Naive thymus-derived CD4-positive, alpha-beta T cell (primary cell): ENCODE measurements at places on chromosomes 11 and 22.

GRCh38 chr22:44314425-44315067 lies 1.8 kb upstream of the SHISAL1 start:
- no peak for DNase-seq

DNA sequence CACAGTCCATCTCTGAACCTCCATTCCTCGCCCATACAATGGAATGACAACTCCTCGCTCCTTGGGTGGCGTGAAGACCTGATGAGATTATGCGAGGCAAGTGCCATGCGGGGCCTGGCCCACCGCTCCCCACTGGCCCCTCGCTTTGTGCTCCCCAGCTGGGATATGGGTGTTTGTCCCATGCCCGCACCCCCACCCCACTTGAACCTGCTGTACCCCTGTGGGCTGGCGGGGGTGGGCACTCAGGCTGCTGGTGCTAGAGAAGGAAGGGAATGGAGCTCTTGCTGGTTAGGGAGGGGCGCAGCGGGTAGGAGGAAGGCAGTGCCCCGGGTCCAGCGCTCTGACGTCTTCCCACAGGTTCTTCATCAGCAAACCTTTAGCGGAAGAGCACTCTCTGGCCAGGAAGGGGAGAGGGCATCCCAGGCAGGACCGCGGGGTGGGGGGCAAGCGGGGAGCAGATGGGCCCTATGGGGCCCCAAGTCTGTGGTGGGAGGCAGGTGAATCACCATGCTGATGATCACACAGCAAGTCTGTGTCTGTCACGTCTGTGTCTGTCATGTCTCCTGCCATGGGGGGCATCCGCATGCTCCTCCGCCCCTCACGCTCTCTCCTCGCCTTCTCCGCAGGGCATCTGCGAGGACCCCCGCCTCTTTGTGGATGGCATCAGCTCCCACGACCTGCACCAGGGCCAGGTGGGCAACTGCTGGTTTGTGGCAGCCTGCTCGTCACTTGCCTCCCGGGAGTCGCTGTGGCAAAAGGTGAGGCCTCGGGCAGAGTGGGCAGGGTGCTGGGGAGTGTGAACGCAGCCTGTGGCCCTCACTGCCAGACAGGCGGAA lies 9.4 kb upstream of the OMP start:
- no peak for DNase-seq

DNA sequence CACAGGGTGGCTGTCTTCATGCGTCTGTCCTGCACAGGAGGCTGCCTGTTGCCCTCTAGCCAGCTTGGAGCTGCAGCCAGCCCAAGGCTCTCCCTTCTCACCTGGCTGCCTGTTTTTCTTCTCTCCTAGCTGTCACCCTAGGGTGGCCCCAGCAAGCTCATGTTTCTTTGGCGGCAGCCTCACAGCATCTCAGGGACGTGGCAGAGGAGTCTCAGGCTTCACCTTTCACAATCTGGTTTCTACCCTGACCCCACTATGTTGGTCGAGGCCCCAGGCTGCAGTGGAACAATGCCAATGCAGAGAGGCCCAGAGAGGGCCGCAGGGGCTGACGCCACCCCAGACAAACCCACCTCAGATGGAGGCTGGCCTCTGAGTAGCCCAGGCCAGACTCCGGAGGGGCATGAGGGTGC lies 2.5 kb upstream of the CLDN5 start:
- no peak for DNase-seq

GRCh38 chr11:130561441-130561881 lies 113.0 kb downstream of the ADAMTS15 start:
- DNase-seq = no peak

GRCh38 chr22:24554313-24555164 lies at the start of gene GUCD1:
Gene GUCD1, minus strand, starts transcription at chr22:24555138. Its CDS starts 147 bp downstream, at chr22:24554991.
- peak; percentile 19 for DNase-seq

DNA sequence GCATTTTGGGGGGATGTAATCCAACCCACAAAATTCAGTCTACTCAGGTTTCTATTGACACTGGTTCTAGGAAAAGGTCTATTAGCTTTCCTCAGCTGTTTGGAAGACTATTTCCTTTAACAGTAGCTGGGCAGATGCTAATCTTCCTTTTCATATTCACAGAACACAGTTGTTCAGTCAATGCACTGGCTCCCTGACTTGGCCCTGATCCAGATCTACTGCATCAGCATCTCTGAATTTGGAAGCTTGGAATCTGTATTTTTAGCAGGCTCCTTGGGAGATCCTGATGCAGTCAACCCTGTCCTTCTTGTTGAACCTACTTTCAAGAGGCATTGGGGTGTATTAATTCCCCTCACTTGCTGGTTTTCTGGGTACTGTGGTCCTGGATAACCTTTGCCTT lies 6.3 kb downstream of the HTATIP2 start:
- DNase-seq = no peak

- no peak for DNase-seq
Observed at GRCh38 chr11:10041748-10042446, 252.1 kb downstream of the SBF2 start.
